G401 (cell line): ENCODE measurements at places on chromosomes 1 and 21. TPM values are rescaled to one million over a fixed set of nuclear protein-coding genes. Genes with fewer than 3 reads are reported as not detected.

DNA sequence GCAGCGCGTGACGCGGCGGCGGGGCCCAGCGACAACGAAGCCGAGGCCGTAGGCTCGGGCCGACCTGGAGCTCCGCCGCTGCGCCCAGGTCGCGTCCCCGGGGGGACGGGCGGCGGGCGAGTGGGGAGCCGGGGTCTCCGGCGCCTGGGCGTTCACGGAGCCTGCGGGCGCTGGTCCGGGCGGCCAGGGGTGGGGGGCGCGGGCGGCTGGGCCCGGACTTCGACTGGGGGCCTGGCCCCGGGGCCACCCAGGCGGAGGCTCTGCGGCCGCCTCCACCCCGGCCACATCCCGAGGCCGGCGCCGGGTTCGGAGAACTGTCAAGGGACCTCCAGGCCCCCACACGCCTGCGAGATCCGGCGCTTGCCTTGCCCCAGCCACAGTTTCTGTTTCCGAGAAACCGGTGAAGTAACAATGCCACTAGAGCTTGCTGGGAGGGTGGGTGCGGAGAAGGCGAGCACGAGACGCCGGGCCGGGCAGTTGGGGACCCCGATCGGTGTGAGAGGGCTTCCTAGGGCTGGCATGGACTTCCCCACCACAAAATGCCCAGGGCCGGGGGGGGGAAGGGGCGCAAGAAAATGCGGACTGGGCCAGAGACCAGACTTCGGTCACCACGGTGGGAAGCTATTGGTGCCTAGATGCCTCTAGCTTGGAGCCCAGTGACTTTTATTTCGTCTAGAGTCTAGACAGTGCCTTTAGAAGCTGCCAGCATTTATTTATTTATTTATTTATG lies 501 bp downstream of the FBXO6 start:
- DNase-seq, result peak; percentile 53

DNA sequence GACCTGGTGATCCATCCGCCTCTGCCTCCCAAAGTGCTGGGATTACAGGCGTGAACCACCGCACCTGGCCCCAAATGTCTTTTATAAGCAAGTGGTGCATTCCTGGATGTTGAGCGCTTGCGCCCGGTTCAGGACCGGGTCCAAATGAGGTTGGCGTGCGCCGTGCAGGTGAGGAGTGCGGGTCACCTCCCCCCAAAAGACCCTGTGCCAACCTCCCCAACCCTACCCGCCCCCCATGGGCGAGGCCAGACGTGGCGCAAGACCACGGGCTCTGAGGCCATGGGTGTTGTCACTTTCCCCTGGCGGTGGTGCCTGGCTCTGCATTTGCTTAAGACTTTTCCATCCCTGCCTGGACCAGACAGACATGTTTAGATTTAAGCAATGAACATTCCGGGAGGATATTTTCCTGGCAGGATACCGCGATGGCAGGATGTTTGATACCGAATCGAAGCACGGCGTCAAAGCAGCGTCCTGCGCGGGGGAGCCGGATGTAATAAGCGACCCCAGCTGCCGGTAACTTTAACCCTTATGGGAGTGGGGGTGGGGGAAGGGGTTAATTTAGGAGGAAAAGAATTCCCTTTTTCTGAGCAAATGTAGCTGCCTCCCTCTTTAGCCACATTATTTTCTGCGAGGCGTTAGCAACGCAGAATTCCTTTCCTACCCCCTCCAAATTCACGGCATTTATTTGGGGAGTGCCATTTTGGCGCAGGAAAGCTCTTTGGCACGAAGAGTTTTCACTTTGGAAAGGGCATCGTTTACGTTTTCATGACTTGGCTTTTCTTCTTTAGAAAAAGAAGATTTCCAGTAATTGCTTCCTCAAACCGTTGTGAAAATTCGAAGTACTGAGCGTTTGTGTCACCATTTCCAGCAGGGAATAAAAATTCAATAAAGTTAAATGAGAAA lies 27.8 kb upstream of the RNF187 start:
- DNase-seq, result peak; percentile 90

DNA sequence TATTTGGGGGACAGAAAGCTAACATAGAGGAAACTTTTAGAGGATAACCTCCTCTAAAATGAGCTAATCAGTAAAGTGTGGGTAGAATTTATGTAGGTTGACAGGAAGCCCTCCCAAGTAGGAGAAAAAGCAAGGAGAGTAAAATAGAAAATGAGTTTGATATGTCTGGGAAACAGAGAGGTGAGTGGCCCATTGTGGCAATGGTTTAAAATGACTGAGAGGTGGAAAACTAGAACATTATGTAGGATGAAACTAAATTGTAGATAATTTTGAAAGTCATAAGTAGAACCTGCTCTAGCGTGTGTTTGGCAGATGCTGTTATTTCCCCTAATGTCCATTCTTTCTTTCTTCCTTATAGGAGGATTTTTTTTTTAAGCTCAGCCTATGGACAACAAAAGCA lies 8.5 kb upstream of the LPGAT1 start:
- no peak for DNase-seq

- DNase-seq, result peak; percentile 52
These were observed 754 bp downstream of the PRRC2C start for GRCh38 chr1:171486048-171486519.

DNA sequence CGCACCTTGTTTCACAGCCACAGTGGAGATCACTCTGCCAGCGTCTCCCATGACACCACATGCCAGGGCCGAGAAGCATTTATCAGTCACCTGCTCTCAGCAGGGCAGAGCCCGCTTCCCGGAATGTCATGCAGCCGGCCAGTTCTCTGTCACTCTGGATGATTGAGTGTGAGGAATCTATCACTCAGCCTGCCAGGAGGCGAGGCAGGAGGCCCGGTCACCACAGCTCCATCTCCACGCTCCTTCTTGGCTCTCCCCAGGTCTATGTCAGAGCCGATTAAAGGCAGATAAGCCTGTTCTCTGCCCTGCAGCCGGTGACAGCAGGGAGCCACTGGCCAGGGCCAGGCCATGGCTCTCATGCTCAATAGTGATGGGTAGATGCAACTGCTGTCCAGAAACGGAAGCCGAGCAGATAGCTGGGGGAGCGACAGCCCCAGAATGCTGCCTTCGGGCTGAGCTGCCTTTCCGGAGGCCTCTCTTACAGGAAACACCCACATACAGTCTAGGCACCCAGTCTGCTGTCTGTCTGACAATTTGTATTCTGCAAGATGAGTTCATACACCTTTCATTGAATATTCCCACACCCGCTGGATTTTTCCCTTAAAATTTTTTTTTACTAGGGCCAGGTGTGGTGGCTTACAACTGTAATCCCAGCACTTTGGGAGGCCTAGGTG lies 64.1 kb downstream of the ACTL8 start:
- DNase-seq, result peak; percentile 77

GRCh38 chr1:39003794-39004193 lies 12.7 kb downstream of the AKIRIN1 start:
- no peak for DNase-seq

DNA sequence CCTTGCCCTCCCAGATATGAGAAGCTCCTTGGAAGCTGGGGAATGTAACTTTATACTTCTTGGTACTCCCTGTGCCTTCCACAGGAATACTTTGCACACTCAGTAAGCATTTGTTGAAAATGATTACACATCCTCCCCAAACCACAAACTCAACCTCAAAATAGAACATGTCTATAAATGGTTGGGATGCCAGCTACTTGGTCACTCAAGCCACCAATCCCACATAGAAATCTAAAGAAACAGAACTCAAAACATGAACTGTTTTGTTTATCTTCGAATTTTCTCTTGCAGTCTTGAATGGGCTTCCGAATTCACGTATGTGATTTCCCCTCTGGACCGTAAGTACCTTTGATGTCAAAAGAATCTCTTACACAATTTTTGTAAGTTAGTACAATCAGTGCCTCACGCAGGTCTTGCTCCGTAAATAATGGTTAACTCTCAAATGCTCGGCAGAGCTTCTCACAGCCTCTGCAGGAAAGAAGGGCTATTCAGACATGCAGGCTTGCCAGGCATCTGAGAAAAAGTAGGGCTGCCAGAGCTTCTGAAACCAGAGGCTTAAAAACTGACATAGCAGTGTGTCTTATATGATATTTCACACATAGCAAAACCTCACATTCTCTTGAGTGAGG lies 26.9 kb downstream of the SORT1 start:
- DNase-seq, result no peak

DNA sequence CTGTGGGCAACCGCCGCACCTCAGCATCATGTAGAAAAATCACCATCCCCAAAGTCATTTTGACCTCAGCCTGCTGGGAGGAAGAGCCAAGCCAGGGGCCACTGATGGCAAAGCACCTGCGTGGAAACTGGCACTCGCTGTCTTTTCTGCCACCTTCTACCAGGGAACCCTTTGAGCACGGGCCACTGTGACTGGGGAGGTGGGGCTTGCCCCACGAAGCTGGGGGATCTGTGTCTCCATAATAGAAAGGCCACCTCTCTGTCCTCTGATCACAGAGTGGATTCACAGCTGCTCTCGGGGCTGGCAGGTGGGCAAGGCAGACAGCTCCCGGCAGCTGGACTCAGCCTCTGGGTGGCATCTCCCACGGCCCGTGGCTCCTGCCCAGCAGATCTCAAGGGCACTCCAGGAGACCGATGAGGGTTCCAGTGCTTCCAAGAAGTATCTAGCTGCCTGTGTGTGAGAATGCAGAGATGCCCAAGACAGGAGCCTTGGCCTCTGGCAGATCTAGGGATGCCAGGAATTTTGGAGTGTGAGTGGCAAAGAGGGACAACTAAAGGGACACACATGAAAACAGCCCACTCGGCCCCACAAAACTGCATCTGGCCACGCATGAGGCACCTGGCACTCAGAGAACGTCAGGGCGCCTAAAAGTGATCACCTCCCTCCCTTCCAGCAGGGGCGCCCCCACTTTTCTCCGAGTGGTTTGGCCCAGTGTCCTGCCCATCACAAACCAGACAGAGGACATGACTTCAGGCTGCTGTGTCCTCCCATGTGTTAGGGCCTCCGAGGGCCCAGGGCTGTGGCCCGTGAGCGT lies 102.6 kb downstream of the PDE9A start:
- DNase-seq, result no peak

- DNase-seq, result no peak
These were observed 135.5 kb downstream of the MIS18A start for GRCh38 chr21:32143241-32143939.

The ZNF697 gene
- 2.6 and 4.5 TPM in 2 replicates for total RNA-seq

The S100A12 gene
- total RNA-seq, result not detected in 2 replicates

The SPRR4 gene
- total RNA-seq, result not detected in 2 replicates

The CD247 gene
- 9.3 and 11.3 TPM in 2 replicates for total RNA-seq

The TCP10L gene
- total RNA-seq, result 0.74 TPM in 1 of 2 replicates, not detected in the other

The GJB3 gene
- not detected in 2 replicates for total RNA-seq

The LCE1C gene
- not detected in 2 replicates for total RNA-seq

The CD84 gene
- not detected in 2 replicates for total RNA-seq

The FCAMR gene
- total RNA-seq, result not detected in 2 replicates
